Midbrain (tissue), 1 donor: ENCODE measurements at places on chromosomes 1 and 21.

GRCh38 chr1:6271006-6271405, 10.1 kb upstream of the GPR153 start:
- DNase-seq, result no peak

- no peak for DNase-seq
These were observed 76.8 kb downstream of the POU2F1 start for GRCh38 chr1:167297222-167298214.

DNA sequence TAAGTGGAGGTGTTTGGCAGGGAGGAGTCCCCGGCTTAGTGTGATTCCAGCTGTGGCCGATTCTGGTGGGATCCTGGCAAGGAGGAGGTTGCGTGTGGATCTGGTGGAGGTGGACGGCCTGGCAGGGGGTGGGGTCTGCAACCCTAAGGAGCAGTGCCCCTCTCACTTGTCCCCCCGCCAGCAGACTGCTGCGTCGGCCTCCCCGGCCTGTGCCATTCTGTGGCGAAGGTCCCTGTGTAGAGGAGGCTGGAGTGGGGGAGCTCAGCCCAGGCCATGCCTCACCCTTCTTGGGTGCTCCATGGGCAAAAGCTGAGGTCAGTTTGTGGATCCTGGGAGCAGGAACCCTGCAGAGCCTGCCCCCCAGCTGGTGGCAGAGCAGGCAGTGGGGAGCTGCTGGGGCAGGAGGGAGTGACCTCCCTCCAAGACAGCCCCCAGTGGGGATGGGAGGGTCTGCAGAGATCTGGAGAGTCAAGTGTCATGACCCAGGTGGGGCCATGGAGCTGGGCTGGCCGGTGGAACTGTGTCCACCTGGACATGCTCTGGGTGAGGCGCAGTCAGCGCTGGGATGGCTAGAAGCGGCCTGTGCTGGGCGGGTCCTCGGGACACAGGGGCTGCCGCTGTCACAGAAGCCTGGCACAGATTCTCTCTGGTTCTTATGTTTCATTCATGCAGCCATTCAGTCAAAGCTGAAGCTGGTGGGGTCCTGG, 5.3 kb downstream of the MIB2 start:
- DNase-seq, result no peak

DNA sequence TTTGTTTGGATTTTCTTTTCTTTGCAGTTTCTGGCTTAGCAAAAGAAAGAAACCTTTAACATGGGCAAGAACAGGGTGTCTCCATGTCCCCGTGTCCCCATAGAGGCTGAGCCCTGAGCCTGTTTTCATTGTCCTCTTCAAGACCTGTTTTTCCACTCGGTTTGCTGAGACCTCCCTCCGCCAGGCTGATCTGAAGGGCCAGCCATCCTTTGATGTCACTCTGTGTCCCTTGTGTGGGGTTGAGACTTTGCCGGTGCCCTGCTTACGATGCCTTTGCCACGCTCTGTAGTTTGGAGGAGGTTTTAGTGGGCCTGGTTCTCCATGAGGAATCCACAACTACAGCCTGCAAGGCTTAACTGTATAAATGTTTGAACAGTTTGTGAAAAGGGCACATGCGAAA, 23.8 kb downstream of the IFNGR2 start:
- DNase-seq, result no peak

- DNase-seq, result no peak
These were observed 11.6 kb downstream of the SARS1 start for GRCh38 chr1:109225308-109225707.

GRCh38 chr1:58687516-58687915, 12.3 kb downstream of the MYSM1 start:
- DNase-seq, result no peak

DNA sequence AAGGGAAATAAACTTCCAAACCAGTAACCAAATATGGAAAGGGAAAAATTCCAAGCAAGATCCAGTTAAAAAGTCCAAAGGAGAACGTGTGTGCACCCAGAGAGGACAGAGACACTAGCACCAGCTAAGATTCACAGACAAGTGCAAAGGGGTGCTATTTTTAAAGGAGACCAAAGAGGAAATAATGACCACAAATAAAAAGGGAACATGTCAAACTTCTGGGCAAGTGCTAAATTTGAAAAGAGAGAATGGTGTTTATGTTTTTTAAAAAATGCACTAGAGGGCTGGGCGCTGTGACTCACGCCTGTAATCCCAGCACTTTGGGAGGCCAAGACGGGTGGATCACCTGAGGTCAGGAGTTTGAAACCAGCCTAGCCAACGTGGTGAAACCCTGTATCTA, 8.6 kb downstream of the JAM2 start:
- DNase-seq, result no peak

DNA sequence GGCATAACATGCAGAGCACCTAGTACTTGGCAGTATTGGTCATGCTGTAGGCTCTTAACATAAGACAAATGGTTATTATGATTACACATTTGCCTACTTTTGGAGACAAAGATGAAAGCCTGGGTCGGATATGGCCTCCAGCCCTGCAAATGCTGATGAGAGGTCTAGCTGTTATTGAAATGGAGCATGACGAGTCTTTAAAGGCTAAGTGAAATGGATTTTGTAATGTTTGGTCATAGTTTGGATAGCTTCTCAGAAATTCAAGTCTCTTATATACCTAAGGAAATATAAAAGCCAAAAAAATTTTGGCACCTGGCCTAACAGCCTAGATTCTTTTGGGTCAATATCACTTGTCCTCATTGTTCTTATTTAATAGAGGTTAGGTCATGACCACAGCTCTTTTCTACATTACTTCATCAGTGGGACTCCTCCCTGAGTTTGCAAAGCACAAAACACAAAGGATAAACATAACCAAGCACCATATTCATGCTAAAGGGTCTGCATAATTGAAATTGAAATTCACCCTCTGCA, 69.2 kb upstream of the WLS start:
- no peak for DNase-seq

DNA sequence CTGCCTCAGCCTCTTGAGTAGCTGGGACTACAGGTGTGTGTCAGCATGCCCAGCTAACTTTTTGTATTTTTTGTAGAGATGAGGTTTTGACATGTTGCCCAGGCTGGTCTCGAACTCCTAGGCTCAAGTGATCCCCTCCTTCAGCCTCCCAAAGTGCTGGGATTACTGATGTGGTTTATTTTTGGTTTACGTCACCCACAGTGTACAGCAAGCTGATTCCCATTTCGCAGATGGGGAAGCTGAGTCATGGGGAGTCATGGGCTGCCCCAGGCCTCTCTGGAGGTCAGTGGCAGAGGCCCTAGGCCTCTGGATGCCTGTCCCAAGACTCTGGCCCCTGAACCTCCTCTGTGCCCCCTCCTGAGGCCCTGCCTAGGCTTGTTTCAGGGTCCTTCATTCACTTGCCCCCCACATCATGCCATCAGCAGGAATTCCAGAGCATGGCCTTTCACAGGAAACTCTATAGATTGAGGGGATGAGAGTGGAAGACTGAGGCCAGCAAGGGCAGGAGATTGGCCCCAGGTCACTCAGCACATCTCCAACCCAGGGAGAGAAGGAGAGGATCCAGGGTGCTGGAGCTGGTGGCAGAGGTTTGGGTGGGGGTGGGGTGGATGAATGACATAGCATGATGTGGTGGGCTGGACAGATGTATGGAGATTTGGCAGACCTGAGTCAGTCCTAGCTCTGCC, 266.0 kb downstream of the PTPRU start:
- no peak for DNase-seq

DNA sequence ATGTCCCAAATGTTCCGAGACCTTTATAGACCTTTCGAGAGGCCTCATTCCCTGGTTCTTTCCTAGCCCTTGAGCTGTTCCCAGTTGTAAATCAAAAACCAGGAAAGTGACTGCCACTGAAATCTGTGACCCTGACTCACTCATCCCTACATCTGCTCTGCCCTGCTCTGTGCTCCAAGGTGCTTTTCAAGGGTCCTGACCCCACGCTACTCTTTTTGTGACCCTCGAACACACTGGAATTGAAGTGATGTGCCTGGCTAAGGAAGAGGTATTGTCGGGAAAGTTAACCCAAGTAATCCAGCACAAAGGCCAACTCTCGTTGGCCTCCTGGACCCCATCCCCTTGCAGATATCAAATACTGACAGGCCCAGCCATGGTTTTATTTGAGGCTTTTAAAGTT, 244.4 kb downstream of the HHAT start:
- no peak for DNase-seq

DNA sequence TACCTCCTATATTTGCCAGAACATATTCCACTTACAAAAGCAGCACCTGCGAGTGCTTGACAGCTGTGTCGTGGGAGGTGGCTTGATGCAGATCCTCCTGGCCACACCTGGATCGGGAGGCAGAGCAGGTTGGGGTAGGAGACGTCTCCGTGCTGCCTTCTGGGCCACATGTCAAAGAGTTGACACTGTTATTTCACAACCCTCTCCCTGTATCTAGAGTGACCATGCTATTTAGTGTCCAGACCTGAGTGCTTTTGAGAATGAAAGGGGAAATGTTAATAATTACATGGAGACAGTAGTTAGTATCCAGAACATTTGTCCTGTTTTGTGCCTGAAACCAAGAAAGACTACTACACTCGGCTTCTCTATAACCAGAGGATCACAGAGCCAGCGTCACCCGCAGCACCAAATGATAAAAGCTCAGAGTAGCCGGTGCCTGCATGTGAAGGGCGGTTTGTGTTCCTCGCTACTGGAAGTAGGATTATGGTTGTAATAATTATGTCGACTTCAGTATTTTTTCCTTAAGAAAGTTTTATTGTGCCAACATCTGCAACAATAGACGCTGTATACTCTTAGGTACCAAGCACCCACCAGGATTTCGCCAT, 77.1 kb downstream of the GALNT2 start:
- DNase-seq, result no peak

- no peak for DNase-seq
These were observed 12.1 kb downstream of the IFNAR2 start for GRCh38 chr21:33241846-33242245.
